Activated CD4-positive, alpha-beta T cell treated with anti-CD3 and anti-CD28 coated beads, Interleukin-2, amount 50 U/mL, for 4 hours (primary cell): ENCODE measurements at places on chromosomes 12 and 14.

DNA sequence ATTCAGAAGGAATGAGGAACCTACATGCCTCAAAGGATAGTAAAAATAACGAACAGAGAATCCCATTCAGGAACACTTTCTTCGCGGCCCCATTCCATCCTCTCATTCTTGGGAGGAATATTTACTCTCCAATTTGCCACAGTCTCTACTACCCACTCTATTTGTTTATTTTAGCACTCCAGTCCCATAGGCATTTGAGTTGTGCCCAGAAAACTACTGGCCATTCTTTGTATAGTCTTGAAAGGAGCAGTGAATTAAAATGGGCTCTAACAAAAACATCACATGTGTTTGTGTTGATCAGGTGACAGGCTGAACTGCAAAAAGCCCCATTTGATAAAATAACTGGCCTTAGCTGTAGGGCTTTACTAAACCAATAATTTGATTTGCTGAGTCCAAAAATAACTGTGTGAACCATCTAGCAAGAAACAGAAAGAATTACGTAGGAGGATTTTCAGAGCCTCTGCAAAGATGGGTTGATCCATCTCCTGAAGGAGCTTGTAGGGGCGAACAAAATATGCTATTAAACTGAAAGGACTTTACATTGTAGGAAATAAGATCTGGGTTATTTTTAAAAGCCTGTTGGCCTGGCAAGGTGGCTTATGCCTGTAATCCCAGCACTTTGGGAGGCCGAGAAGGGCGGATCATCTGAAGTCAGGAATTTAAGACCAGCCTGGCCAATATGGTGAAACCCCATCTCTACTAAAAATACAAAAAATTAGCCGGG is 142.3 kb upstream of the CPNE8 start:
- no peak for DNase-seq

DNA sequence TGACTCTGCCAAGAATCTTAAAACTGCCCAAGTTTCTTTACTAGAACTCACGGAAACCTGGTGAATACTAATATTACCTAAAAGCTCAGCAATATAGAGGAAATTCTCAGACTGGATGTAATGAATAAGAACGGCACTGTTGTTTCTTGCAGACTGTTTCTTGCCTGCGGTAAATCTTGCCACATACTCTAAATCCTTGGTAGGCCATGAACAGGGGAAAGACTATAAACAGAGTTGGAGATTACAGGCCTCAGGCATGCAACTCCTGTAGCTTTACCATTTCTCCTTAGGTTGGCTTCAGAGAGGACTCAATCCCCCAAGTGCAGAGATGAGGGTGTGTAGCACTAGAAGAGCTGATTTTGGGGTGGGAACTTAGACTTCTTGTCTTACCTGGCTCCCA is 1.1 kb downstream of the ALDH6A1 start:
- DNase-seq: no peak

- DNase-seq: no peak
These were observed 68.5 kb upstream of the LRIG3 start for GRCh38 chr12:58988643-58989344.

- DNase-seq: peak; percentile 14
These were observed 870 bp downstream of the BMAL2 start for GRCh38 chr12:27333403-27334009.

GRCh38 chr12:49930515-49931288 is 19.8 kb upstream of the AQP2 start:
- DNase-seq: no peak

GRCh38 chr14:92382677-92383076 is 59.7 kb downstream of the SLC24A4 start:
- no peak for DNase-seq

- no peak for DNase-seq
These were observed 70.1 kb upstream of the STRN3 start for GRCh38 chr14:31096255-31096654.

- DNase-seq: no peak
These were observed 75.8 kb downstream of the GLT1D1 start for GRCh38 chr12:128929057-128929456.

DNA sequence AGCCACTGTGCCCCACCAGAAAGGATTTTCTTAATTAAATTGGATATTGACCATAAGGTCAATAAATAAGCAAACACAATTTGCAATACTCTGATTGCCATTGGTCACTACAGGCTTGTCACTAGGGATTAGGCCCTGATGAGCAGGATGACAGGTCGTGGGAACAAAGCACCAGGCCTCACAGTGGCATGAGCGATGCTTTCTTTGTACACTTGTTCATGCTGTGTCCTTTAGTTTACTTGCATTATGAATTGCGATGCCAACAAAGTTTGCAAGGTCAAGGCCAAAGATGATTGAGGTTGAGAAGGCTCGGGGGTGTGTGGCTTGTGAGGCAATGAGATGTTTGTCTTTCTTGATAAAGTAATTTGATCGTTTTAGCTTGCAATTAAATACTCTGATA is 136.0 kb downstream of the TTC8 start:
- no peak for DNase-seq

GRCh38 chr14:62303437-62303836 is 541.2 kb downstream of the SNAPC1 start:
- no peak for DNase-seq

DNA sequence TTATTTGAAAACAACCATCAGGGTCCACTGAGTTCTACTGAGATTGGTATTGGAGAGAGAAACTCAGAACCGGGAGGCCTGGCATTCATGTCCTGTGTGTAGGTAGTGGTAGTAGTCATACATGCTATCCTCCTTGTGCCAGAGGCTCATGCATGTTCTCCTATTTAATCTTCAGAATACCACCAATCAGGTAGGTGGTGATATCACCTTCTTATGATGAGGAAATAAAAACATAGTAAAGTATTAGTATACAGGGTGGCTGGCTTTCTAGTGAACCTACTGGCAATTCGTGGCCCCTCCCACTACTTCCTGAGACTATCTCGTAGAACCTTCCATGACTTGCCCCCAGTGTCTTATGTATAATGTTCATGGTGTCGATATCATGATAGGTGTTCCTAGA is 40.5 kb upstream of the EID3 start:
- DNase-seq: no peak

DNA sequence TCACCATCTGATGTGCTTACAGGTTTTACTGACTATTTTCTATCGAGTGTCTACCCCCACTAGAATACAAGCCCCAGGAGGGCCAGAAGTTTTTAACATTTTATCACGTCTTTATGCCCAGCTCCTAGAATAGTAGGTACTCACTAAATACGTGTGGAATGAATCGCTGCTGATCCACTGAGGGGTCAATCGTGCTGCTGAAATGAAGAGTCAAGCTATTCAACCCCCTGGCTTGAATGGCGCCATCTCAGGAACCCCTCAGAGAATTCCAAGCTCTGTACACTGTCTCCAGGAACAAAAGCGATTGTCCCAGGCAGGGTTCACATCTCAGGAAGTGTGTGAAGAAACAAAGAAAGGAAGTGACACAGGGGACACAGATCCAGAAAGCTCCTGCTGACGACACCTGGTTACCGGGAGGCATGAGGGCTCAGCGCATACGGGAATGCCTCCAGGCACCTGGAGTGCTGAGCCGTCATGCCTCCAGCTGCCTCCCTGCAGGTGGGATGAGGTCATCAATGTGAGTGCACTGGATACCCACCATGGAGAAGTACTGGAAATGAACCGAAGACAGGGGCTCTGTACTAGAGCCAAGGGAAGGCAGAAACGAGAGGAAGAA is 45.6 kb downstream of the PITPNM2 start:
- no peak for DNase-seq

DNA sequence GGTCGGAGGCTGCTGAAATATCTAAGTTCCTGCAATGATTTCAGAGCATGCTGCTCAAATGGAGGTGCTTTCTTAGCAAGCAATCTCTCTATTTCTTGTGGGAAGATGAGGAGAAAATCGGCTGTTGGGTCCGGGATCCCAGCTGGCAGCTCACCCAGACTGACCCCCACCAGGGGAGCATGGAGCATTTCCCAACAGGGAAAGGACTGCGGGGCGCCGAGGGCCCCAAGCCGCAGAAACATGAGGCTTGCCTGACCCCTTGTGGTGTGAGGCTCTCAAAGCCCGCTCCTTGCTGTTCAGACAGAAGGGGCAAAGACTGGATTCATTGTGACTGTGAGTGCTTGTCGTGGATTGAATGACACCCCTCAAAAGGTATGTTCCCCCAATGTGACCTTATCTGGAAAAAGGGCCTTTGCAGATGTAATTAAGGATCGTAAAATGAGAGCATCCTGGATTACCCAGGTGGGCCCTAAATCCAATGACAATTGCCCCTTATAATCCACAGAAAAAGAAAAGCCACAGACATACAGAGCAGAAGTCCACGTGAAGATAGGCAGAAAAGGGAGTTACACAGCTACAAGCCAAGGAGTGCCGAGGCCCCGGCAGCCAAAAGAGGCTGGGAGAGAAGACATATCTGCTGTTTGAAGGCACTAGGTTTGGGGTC is 116.3 kb upstream of the VASH1 start:
- no peak for DNase-seq

DNA sequence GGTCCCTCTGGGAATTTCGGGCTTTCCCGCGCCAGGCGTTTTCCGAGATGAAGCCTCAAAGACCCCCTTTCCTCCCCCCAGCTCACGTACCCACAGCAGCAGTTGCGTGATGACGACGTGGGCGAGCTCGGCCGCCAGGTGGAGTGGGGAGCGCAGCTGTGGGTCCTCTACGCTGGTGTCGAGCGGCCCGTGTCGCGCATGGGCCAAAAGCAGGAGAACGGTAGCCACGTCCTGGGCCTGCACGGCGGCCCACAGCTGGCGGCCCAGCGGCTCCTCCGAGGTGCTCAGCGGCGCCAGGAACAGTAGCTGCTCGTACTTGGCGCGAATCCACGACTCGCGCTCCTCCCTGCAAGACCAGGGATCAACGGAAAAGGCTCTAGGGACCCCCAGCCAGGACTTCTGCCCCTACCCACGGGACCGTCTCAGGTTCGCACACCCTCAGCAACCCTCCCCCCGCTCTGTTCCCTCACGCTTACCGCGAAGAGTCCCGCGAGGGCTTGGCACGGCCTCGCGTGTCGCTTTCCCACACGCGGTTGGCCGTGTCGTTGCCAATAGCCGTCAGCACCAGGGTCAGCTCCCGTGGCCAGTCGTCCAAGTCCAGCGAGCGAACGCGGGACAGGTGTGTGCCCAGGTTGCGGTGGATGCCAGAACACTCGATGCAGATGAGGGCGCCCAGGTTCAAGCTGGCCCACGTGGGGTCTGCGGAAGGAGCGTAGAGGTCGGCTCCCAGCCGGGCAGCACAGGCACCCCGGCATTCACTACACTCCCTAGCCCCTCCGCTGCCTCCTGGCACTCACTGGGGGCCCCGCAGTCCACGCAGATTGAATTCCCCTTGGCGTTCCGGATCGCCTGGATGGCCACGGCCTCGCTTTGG is 11.4 kb downstream of the AGAP2 start:
- no peak for DNase-seq

DNA sequence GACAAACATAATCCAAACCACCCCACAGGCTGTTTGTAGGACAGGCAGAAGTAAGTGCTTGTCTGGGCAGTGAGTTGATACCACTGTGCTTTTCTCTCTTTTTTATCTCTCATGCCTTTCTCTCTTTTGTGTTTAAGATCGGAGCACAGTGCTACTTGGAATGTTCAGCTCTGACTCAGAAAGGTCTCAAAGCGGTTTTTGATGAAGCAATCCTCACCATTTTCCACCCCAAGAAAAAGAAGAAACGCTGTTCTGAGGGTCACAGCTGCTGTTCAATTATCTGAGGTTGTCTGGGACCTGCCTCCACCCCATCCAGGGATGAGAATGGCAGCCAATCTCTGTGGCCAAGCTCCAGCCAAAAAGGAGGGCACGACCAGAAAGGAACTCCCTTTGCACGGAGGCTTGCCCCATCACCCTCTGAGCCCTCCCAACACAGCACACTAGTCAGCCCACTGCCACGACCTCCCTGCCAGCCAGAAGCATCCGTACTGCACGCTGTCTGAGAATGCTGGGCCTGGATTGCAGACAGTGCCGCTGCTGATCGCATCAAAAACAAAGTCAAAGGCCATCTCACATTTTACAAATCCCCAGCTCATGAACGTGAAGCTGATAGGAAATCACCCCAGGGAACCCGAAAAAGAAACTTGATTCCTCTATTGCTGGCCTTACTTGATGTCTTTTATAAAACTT is 27.8 kb downstream of the GPHB5 start:
- DNase-seq: no peak

DNA sequence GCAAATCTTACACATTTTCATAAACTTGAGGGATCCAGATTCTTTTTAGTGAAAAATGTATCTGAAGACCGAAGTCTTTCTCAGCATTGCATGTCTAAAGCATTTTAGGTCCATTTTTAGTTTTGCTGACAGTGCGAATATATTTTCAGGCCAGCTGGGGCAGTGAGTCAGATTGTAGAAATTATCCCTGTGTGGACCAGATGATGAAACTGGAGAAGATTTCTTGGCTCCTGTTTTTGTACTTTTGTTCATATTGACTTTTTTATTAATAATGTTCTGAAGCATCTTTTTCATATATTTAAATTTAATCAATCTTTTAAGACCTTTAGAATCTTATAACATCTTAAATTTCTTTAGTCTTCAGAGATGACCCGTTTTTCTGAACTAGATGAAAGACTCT is 173.1 kb downstream of the FLRT2 start:
- no peak for DNase-seq

GRCh38 chr14:78737116-78737515 is 566.9 kb downstream of the NRXN3 start:
- DNase-seq: no peak

- no peak for DNase-seq
These were observed 1.6 kb downstream of the NXPH4 start for GRCh38 chr12:57218030-57218853.

DNA sequence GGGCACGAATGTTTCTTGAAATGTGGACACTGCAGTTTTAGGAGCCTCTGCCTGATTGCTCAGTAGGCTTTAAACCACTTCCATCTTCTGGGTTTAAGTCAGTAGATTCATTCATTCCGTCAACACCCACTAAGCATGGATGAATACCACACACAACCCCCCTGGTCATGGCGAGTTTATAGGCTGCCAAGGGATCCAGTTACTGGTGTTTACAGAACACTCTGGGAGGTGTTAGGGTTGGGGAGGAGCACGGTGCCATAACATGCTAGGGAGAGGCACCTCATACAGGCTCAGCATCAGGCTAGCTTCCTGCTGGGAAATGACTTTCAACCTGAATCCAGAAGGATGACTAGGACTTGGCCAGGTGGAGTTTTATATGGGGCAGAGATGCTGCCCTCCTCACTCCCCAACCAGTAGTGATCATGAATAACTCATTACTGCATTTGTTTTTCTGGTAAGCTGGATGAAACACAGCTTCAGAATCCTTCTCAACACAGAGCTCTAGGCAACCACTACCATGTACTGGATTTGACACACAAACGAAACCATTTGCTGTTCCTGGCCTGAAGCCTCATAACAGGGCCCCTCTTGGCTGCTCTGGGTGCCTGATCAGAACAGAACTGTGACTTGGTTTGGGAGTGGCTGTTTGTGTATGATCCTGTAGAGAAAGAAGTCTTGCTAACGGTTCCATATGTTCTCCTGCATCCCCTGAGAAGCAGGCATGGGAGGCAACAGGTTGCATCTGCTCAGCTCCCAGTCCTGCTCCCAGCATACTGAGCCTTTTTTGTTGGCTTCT is 47.9 kb downstream of the FBXW8 start:
- DNase-seq: no peak
